ENCODE measurements at places on chromosomes 7 and 10.
A peak's percentile ranks its signal among the peaks of the same experiment; 100 is the strongest.

DNA sequence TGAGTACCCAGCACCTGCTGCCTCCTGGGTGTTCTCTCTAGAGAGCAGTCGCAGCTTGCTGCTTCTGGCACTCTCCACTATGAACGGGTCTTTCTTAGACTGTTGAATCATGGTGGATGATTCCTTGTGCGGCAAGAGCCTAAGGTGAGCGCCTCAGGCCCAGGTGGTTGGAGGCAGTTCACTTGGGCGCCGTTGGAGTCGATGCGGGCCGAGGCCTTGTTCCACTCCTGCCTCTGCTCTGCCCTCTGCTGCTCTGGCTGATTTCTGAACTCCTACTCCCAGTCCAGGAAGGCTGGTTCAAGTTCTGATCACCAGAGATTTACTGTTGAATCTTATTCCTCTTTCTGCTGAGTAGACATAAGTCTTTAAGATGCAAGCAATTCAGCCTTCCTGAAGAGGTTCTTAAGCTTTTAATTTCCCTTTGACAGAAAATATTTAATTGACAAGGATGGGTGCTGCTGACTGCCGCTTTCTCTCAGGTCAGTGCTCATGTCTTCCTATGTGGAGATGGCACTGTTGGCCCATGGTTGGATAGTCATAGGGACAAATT is 10.4 kb downstream of the YKT6 start:
- DNase-seq, result no peak

DNA sequence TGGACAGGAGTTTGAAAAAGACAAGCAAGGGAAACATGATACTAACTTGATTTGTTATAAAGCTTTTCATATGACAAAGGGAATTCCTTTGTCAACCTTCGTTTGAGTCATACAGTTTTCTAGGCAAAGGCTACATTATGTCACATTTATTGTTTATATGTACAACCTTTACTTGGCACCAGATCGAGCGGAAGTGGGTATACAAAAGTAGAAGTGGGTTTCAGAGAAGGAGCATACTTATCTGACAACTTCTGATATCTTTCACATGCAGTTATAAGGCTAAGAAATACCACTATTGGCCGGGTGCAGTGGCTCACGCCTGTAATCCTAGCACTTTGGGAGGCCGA is 11.0 kb downstream of the STMP1 start:
- DNase-seq, result no peak

GRCh38 chr7:116224492-116225098 is 14.3 kb downstream of the TES start:
- DNase-seq, result no peak

DNA sequence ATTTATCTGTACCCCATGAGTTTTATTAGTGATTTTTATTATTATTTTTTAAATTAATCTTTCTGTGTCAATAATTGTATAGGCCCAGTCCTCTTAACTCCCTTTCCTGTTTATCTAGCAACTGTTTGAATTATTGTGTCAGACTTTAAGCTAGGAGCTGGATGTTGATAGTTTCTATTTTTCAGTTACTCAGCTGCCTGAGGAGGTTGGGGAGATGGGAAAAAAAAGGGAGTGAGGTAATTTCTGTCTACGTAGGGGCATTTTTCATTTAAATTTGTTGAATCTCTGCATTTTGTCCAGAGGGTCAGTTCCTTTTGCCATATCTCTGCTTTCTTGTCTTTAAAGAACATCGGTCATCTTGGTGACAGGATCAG is 5.0 kb upstream of the ZNF518A start:
- no peak for DNase-seq

- DNase-seq, result peak; percentile 60
Observed at GRCh38 chr10:132570771-132571649, 33.4 kb downstream of the INPP5A start.

DNA sequence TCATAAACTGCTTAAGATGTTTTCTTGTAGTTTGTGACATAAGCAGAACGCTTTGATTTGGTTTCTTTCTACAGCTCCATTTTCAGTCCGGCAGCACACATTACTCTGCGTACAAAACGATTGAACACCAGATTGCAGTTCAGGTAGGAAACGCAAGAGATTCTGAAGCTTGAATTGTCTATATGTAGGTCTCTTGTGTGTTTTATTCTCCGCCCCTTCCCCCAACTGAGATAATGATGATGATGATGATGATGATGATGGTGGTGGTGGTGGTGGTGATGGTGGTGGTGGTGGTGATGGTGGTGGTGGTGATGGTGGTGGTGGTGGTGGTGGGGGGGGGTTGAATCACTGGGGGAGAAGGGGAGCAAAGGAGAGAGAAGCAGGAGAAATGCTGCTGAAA is 14.4 kb downstream of the TCF7L2 start:
- DNase-seq, result no peak

GRCh38 chr10:116621934-116622655 is 1.3 kb downstream of the PNLIPRP2 start:
- DNase-seq, result no peak

GRCh38 chr10:48985621-48986158 is 46.0 kb upstream of the LRRC18 start:
- no peak for DNase-seq

- DNase-seq, result peak; percentile 29
Observed at GRCh38 chr7:99525713-99526440, 21.4 kb downstream of the ZKSCAN5 start.

DNA sequence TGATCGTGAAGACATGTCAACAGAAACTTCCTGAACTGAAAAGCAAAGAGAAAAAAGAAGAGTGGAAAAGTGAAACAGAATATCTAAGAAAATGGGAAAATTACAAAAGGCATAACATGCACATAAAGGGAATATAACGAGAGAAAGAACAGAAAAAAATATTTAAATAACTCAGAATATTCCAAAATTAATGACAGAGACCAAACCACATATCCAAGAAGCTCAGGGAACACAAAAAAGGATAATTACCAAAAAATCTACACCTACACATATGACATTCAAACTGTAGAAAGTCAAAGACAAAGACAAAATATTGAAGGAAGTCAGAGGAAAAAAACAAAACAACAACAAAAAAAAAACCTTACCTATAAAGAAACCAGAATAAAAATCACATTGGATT is 105.5 kb downstream of the OR13A1 start:
- DNase-seq, result no peak

DNA sequence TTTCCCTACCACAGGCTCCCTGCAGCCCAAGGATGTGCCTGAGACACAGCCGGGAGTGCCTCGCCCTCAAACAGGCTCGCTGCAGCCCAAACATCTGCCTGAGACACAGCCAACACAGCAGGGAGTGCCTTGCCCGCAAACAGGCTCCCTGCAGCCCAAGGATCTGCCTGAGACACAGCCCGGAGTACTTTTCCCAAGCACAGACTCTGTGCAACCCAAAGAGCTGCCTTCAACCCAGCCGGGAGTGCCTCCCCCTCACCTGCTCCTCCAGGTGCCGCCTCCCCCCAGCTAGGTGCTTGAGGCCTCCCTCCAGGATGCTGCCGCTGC is 42.9 kb downstream of the ANTXRL start:
- DNase-seq, result no peak

DNA sequence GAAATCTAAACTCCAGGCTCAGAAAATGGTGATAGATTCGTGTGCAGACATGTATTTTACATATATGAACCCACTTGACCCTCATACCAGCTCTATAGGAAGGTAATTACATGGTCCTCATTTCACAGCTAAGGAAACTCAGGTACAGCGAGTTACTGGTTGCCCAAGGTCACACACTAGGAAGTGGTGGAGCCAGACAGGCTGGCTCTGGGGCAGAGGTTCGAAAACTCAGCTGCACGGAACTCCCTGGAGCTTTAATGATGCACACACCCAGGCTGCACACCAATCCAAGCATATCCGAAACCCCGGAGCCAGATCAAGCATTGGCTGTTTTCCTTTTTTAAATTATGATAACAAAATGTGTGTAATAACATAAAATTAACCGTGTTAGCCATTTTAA is 172.4 kb downstream of the COBL start:
- DNase-seq, result no peak

- no peak for DNase-seq
Observed at GRCh38 chr10:34231441-34232180, 583.5 kb downstream of the PARD3 start.

DNA sequence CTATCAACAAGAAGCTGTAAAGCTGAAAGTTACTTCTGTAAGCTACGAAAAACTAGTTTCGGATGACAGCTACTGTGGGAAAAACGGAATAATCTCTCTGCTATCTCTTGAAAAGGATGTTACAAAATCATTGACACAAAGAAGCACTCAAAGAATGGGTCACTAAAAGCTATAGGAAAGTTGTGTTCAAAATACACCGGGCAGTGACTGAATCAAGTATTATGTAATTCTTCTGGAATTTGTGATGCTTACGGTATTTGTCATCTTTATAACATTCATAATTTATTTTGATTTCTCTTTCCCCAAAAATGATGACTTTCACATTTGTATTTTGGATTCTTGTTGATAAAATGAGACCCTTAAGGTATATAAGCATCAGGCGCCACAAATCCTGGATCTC is 112.1 kb upstream of the KLF6 start:
- DNase-seq, result no peak

DNA sequence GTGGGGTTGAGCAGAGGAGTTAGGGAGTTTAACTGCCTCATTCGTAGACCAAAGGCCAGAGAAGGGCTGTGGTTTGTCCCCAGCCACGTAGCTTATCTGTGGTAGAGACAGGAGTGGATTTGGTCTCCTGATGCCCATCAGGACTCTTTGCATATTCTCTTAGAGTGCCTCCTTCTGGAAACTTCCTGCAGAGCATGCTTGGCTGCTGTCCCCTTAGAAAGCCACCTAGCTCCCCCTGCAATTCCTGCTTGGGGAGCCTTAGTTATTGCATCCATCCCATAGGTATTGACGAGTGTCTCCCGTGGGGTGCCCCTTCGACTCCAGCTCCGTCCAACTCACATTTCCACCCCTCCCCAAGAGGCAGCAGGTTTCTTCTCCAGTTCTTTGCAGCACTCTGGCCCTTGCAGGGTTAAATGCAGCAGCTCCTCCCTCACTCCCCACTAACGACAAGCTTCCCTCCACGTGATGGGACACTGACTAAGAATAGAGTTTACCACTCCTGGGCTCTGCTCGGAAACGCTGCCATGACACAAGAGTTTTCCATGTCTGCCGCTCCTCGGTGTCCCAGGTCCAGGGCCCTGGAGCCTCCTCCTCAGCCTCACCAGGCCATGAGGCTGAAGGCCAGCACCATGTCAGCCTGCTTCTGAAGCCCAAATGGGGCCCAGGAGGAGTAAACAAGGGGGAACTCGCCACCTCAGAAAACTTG is 147.8 kb upstream of the UNC5B start:
- peak; percentile 29 for DNase-seq

- no peak for DNase-seq
Observed at GRCh38 chr7:133652547-133652946, 399.7 kb downstream of the EXOC4 start.

DNA sequence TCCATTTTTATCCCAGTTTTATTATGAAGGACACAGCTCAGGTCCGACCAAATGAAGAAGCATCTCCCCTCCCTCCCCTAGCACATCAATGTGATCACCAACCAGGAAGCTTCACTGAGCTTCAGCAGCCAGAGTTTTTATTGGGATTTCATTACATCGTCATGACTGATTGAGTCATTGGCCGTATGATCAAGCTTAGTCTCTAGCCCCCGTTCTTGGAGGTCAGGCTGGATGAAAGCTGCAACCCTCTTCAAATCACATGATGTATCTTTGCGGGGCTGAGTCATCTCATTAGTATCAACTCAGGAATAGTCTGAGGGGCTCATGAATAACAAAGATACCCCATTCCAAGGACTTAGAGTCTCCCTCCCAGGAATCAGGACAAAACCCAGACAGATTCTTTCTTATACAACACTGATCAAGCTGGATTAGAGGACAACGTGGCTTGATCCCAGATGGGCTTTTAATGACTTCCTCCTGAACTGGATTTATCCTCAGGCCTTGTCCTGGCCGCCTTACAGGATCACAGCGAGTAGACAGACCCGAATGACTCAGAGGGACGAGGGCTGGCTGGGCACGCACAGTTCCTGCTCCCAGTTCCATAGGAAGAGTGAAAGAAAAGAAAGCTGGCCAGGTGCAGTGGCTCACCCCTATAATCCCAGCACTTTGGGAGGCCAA is 14.5 kb downstream of the LIMK1 start:
- DNase-seq, result peak; percentile 88

GRCh38 chr7:30979027-30979426 is 15.3 kb downstream of the GHRHR start:
- DNase-seq, result no peak

DNA sequence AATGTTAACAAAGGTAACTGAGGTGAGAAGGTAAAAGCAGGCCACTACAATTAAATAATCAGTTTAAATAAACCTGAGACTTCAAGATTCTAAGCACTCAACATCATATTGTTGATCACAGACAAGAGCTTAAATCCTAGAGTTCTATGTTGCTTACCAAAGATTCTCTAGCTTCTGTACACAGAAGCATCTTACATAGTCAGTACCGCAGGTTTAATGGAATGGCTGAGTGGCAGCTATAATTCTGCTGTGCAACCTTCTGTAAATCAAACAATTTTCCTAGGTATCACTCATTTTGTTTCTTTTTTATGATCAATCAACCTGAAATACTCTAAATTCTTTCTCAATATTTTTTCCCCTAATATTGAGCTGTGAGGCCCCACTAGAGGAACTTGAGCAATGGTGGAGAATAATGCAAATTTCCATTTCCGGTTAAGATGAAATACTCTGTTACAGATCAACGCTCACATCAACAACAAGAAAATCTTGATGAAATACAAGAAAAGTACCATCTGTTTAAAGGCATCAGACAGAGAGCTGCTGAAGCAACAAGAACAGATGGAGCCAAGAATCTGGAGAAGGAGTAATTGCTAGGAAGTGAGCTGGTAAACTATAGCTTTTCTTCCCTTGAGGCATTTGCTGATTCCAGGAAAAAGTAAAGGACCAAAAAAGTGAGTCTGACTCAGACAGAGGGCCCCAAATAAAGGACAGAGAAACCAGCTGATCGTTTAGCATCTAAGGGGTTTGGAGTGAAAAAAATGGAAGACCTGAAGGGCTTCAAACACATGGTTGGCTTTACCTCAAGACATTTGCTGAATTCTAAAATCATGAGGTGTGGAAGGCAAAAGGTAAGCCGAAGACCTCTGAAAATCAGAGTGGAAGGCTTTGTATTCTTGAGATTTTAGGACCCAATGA is 22.6 kb downstream of the PNPLA8 start:
- DNase-seq, result no peak

DNA sequence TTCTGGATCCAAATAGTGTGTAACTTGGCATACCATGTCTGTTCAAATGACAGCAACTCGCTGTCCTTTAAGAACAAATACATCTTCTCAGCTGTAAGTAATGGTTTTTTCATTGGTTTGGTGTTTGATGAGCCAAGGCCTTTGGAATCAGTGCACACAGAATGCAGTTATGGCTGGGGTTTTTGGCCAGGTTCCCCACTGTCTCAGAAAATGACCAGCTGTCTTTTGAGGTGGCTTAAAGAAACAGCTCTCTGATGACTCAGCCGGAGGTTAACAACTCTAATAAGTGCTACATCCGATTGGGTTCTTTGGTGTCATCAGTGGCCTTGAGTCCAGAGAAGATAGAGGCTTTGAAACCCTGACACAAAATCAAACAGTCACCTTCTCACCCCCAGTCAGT is 688.4 kb downstream of the REEP3 start:
- no peak for DNase-seq

DNA sequence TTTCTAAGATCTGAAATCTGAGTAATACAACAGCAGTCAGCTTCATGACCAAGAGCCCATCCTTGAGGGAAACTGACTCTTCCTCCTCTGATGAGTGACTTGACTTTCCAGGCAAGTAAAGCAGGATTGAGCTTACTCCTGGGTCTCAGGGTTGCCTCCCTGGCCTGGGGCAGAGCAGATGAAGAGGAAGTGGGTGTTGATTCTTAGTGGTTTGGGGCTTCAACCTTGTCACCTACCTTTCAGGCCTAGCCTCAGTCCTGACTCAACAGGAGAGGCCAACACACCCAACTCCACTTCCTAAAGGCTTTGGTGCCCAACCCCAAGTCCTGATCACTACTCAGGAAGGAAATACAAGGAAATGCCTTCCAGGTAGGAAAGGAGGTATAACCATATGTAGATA is 54.1 kb downstream of the KCNMA1 start:
- no peak for DNase-seq
